ENCODE measurements at places on chromosomes 12 and 14.

DNA sequence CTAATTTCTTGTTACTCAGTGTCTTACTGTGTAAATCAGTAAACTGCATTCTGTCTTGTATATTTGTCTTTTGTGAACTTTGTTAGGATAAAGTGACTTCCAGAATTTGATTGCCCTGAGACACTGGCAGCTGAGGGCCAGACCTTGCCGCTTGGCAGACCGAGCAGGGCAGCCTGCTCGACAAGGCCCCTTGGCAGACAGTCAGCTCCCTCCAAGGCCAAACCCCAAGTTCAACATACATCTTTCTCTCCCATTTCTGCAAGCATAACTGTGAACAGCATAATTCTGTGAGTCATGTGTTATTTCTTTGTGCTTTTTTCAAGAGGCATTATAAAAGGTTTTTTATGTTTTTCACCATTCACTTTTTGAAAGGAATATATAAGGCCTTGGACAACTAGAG lies 39.2 kb upstream of the BMAL2 start:
- DNase-seq, result no peak

DNA sequence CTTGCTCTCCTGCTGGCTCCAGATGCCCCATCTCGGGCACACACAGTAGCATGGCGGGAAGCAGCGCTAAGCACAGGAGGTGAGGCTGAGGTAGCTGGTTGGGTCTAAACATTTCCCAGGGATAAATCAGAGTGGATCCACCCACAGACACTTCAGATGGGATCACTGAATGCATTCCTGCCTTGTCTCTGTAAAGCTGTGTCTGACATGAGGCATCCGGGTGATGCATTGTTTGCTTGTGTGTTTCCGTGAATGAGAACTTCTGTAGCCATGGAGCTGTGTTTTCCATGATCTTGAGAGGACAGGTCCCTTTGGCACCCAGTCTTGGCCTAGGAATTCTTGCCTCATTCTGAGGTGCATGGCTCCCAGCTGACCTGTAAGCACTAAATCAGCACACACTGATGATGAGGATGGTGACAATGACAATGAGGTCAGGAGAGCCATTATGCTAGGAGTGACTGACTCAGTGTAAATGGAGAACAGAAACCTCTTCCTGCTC lies 6.7 kb upstream of the KRT75 start:
- DNase-seq, result no peak

- DNase-seq, result no peak
Measured at GRCh38 chr14:102541771-102542170, 32.2 kb upstream of the ANKRD9 start.

GRCh38 chr14:37595809-37596621 lies 586 bp downstream of the TTC6 start:
- DNase-seq, result no peak

DNA sequence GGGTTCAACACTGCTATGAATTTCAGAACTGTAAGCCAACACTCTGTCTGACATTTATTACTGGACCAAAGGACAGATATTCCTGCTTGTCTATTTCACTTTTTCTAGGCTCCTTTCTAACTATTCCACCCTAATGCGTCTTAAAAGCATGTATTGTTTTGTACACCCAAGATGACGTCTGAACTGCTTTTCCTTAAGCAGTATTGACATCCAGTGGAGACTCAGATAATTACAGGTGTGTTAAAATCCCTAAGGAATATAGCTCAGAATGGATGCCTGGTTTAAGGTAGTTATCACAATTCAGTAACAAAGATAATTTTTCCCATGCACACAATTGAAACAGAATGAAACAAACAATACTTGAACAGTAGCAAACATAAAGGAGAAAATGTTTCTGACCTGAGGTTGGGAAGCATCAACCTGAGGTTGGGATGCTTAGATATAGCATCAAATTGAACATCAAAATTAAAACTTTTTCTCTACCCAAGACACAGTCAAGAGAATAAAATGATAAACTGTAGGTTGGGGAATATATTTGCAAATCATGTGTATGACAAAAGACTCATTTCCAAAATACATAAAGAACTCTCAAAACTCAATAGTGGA lies 93.7 kb upstream of the PTPRR start:
- no peak for DNase-seq

- no peak for DNase-seq
Measured at GRCh38 chr12:1059162-1059561, 68.1 kb downstream of the ERC1 start.

GRCh38 chr14:100221533-100222223 lies 17.3 kb upstream of the YY1 start:
- DNase-seq, result peak; percentile 56

DNA sequence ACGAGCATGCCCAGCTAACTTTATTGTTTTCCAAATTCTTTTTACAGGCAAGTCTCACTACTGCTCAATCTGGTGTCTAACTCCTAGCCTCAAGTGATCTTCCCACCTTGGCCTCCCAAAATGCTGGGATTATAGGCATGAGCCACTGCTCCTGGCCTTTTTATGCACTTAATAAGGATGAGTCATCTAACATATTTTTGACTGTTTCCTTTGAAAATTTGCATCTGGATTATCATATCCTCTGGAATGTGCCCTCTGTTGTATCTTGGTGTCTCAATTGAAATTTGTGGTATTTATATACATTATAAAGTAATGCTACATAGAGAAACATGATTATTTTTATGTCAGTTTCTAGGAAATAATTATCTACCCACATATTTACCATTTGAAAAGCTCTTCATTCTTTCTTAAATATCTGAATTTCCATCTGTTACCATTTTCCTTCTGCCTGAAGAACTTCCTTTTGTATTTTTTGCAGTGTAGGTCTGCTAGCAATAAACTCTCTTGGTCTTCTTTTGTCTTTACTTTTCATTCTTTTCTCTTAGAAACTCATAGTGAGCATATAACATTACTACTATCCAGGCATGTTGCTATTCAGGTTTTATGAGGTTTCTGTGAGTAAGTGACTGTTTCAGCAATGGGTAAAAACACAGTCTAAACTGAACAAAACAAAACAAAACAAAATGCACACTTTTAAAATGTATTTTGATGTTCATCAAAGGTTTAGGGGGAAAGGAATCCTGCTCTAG lies 52.8 kb upstream of the CNOT2 start:
- no peak for DNase-seq

DNA sequence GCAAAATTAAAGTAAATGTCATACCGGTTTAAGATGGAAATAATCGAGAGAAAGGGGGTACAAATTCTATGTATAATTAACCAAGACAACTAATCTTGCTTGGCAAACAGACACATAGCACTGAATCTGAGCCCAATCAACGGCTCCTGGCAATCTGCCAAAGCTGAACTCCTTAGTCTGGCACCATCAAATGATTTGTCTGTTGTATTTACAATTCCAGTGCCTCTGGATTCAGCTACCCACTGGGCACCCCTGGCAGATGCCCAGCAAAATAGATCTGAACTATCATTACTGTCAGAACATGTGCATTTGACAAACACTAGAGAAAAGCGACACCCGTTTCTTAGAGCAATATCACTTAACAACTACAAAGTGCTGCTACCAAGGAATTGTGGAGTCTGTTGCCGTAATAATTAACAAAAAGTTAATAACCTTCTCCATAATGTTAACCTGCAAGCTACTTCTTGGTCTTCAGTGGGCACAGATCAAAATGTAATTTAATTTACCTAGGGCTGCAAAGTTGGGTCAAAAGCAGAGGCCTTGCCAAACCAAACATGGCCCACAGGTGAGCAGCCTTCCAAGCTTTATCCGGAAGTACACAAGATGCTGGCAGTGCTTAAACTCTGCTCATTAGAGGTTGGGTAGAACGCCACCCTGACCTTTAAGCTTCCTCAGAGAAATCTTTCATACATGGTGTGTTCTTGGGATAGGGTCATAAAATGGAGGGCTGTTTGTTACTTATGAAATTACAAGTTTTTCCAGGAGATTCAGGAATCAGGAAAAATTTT lies 7.6 kb downstream of the EGLN3 start:
- DNase-seq, result no peak

GRCh38 chr12:96241431-96241830 lies 47.3 kb downstream of the ELK3 start:
- no peak for DNase-seq

DNA sequence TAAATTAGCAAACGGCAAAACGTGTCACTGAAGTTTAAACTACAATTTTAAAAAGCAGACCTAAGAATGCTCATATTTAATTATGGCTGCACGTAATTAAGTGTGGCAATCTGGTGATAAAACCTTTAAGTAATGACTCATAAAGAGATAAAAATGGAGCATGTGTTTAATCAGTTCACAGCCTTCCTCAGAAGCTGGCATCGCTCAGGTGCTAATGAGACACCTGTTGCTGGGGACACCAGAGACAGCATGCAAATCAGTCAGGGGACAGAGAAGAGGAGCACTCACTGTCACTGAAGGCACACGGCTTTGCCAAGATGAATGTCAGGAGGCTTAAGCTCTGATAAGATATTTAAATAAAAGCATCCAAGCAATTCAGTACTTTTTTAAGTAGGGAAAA lies 840.3 kb downstream of the GALC start:
- DNase-seq, result no peak

DNA sequence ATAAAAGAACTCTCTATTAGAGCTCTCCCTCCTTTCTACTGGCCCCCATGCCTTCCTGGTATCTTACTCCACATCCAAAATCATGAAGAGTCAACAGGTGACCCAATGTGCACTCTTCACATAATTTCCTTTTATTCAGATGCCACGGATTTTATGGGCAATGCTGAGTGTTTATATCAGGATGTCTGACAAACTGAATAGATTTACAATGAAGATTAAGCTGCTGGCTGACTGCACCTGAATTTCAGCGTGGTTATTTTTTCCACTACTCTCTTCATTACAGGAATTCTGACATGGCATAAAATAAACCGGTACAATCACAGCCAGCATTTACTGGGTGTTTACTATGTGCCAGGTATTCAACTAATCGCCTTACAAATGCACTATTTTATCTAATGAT lies 29.4 kb upstream of the CERS5 start:
- no peak for DNase-seq

- DNase-seq, result no peak
Measured at GRCh38 chr14:28777471-28778137, 11.0 kb downstream of the FOXG1 start.

- no peak for DNase-seq
Measured at GRCh38 chr12:58774731-58775130, 145.6 kb downstream of the LRIG3 start.

- no peak for DNase-seq
Measured at GRCh38 chr12:49901986-49902385, 1.7 kb downstream of the FAIM2 start.

- no peak for DNase-seq
Measured at GRCh38 chr12:115378291-115378690, 694.3 kb upstream of the TBX3 start.

DNA sequence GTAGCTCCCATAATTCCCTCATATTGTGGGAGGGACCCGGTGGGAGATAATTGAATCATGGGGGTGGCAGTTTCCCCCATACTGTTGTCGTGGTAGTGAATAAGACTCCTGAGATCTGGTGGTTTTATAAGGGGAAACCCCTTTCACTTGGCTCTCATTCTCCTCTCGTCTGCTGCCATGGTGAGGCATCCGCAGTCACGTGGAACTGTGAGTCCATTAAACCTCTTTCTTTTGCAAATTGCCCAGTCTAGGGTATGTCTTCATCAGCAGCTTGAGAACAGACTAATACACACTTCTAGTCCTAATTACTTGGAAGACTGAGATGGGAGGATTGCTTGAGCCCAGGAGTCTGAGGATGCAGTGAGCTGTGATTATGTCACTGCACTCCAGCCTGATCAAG lies 64.4 kb downstream of the TMX1 start:
- DNase-seq, result no peak

- DNase-seq, result no peak
Measured at GRCh38 chr12:49244176-49244575, 20.7 kb upstream of the TUBA1C start.

DNA sequence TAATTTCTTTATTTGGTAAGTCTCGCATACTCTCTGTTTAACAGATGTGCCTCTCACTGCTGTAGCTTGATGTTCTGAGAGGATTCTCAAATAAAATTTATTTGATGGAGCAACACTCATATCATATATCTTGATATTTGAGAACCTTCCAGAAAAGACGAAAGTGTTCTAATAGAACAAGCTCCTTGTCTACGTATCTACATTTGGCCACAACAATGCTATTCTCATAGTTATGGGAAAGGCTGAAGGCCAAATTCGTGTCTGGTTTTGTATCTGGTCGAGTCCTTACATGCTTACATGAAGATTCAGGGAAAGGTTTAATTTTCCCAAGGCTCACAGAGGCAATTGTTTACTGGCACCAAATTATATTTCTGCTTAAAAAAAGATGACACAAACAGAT lies 186.7 kb upstream of the SLC38A2 start:
- DNase-seq, result no peak

DNA sequence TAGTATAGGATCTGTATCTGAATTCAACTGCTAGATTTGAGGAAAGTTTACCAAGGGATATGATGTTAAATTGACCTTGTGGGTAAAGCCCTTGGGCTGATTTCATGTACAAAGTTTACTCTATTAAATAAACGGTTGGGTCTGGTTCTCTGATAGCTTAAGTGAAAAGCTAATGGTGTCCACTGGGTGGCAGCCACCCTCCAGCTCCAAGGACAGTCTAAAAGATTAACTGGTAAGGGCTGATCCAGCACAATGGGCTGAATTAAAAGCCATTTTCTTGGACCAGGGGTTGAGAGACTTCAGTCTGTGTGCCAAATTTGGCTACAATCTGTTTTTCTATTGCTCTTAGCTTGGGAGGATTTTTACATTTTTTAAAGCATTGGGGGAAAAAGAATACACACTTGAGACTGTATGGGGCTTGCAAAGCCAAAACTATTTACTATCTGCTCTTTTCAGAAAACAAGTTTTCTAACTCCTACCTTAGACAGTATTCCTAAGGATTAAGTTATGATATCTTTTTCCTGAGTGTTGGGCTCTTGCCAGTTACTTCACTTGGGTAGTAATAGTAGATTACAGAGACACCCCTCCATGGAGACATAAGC lies 116.5 kb downstream of the GPHN start:
- peak; percentile 67 for DNase-seq

DNA sequence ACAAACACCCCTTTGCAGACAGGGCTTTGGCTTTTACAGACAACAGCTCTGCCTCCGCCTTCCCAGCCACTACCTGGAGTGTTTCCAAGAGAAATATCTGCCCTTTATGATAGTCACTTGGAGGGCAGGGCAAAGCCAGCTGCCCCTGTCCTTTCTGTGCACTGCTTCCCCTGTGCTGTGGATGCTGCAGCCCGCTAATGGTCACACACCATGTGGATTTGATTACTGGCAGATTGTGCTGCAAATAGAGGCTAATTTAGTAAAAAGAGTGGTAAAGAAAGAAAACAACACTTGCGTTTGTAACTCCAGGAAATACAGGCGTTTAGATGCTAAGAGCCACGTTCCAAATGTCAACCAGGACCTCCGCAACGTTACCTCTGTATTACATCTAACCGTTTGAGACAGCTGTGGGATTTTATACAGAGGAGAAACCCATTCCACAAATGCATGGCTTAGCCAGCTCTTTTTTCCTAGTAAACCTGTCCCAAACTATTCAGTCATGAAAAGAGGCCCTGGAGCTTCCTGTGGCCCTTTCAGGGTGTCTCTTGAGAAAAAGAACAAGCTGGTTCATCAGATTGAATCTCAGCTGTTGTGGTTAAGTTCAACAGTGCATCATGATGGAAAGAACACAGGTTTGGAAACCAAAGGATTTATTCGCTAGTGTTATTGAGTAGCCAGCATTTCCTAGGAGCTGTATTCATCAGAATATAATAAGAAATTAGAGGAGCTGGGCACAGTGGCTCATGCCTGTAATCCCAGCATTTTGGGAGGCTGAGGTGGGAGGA lies 30.1 kb upstream of the PWP1 start:
- no peak for DNase-seq

GRCh38 chr12:88816201-88816600 lies 235.9 kb upstream of the KITLG start:
- no peak for DNase-seq

Data from right hindlimb (tissue), 1 donor.